ENCODE measurements at places on chromosomes 5 and 9.

GRCh38 chr5:174614500-174615135 lies 109.8 kb upstream of the MSX2 start:
- H3K4me1 ChIP-seq: no peaks in the 10 kb centered on the region
- H3K27ac ChIP-seq: no peak overlapping the region
- no peaks in the 10 kb centered on the region for H3K27me3 ChIP-seq
- no peaks in the 10 kb centered on the region for H3K36me3 ChIP-seq
- H3K4me3 ChIP-seq: no peak overlapping the region

- no peaks in the 10 kb centered on the region for H3K36me3 ChIP-seq
- peaks cover 48% of the 10 kb centered on the region for H3K4me1 ChIP-seq
- H3K27ac ChIP-seq: no peak overlapping the region
- H3K4me3 ChIP-seq: peak overlapping the region; percentile 40
- no peak for DNase-seq
These were observed 65.7 kb upstream of the IL6ST start for GRCh38 chr5:56060276-56061110.

DNA sequence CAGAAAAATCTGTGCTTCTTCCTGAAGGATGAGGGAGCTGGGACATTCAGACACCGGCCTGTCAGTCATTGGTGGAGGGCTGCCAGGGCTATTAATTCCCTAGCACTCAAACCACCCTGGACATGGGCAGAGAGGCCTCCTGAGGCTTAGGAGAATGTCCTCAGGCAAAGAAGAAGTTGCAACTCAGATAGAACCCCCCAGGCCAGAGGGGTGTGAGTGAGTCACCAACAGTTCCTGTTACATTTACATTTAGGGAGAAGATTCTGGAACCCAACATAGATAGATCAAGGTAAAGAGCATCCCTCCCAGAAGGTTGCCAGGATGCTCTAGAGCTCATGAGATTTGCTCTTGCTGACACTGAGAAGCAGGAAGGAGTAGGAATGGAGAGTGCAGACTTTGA lies 29.2 kb upstream of the SYK start:
- no peak overlapping the region for H3K4me3 ChIP-seq
- no peaks in the 10 kb centered on the region for H3K36me3 ChIP-seq
- no peaks in the 10 kb centered on the region for H3K27me3 ChIP-seq
- H3K27ac ChIP-seq: no peak overlapping the region

- H3K4me1 ChIP-seq: no peaks in the 10 kb centered on the region
- no peaks in the 10 kb centered on the region for H3K27me3 ChIP-seq
- H3K27ac ChIP-seq: no peak overlapping the region
- no peak overlapping the region for H3K4me3 ChIP-seq
- no peak for DNase-seq
These were observed 120.7 kb upstream of the OTULINL start for GRCh38 chr5:14460844-14461398.

DNA sequence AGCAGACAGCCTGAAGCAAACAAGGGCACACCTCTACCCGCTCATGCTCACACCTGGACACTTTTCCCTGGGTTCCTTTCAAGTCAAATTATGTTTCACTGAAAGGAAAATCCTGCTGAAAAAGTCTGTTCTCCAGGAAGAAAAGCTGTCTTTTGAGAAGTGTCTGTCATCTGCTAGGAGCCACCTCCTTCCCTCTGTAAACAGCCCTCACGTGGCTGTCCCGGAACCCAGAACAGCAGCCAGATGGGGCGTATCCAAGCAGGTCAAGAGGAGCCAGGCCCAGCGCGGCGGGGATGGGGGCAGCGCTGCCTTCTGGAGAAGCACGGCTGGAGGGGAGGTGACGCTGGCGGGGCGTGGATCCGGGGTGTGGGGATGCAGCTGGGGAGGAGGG lies at the start of gene PNPLA7:
TSS of gene PNPLA7 (minus strand) at position 172 of the 391 bp plus-strand sequence. CDS start 205 bp downstream, outside the sequence.
- peak within 1 kb of the TSS; percentile 51 for H3K27ac ChIP-seq
- H3K27me3 ChIP-seq: no peaks in the 10 kb centered on the region
- DNase-seq: peak; percentile 42
- H3K4me1 ChIP-seq: peaks cover 14% of the 10 kb centered on the region
- peak within 1 kb of the TSS; percentile 55 for H3K4me3 ChIP-seq
- no peaks in the 10 kb centered on the region for H3K36me3 ChIP-seq

GRCh38 chr9:107348836-107349235 lies 65.8 kb downstream of the RAD23B start:
- no peaks in the 10 kb centered on the region for H3K27me3 ChIP-seq
- H3K4me3 ChIP-seq: no peak overlapping the region
- no peaks in the 10 kb centered on the region for H3K36me3 ChIP-seq
- DNase-seq: no peak
- no peak overlapping the region for H3K27ac ChIP-seq

- peak overlapping the region; percentile 52 for H3K27ac ChIP-seq
- peak; percentile 10 for DNase-seq
- H3K36me3 ChIP-seq: no peaks in the 10 kb centered on the region
- peak overlapping the region; percentile 15 for H3K4me3 ChIP-seq
- no peaks in the 10 kb centered on the region for H3K27me3 ChIP-seq
These were observed 107.6 kb upstream of the SPRY4 start for GRCh38 chr5:142432369-142432863.

GRCh38 chr9:89427621-89428221 lies 70.2 kb downstream of the SEMA4D start:
- H3K27me3 ChIP-seq: no peaks in the 10 kb centered on the region
- peaks cover 98% of the 10 kb centered on the region for H3K4me1 ChIP-seq
- H3K4me3 ChIP-seq: peak overlapping the region; percentile 39
- DNase-seq: no peak
- no peak overlapping the region for H3K27ac ChIP-seq
- H3K36me3 ChIP-seq: no peaks in the 10 kb centered on the region

- no peaks in the 10 kb centered on the region for H3K27me3 ChIP-seq
- no peaks in the 10 kb centered on the region for H3K4me1 ChIP-seq
- no peak for DNase-seq
- no peak overlapping the region for H3K4me3 ChIP-seq
- H3K27ac ChIP-seq: no peak overlapping the region
- H3K36me3 ChIP-seq: no peaks in the 10 kb centered on the region
These were observed 148.9 kb downstream of the ENC1 start for GRCh38 chr5:74491586-74491985.

DNA sequence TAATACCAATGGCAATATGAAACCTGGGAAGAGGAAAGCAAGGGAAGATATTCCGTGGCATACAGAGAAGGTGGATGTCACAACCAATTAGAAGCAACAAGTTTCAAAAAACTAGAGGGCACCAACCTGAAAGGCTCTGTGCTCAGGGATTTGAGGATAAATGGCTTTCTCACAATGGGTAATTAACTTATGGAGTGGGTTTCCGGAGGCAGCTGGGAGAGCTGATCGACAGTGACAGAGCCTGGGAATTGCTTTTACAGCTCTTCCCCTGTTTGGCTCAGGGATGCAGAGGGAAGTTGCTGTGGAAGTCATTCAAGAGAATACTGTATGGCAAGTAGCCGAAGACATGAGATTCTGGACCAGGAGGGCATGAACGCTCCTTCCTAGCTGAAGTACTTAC lies 237.0 kb downstream of the KIF4B start:
- H3K27me3 ChIP-seq: no peaks in the 10 kb centered on the region
- no peak overlapping the region for H3K4me3 ChIP-seq
- H3K27ac ChIP-seq: no peak overlapping the region
- no peaks in the 10 kb centered on the region for H3K4me1 ChIP-seq

GRCh38 chr5:38745836-38746732 lies 99.7 kb upstream of the OSMR start:
- no peaks in the 10 kb centered on the region for H3K4me1 ChIP-seq
- no peaks in the 10 kb centered on the region for H3K36me3 ChIP-seq
- no peak overlapping the region for H3K4me3 ChIP-seq
- no peak for DNase-seq
- H3K27ac ChIP-seq: no peak overlapping the region

- H3K27ac ChIP-seq: no peak overlapping the region
- no peaks in the 10 kb centered on the region for H3K27me3 ChIP-seq
- H3K4me1 ChIP-seq: no peaks in the 10 kb centered on the region
- no peak overlapping the region for H3K4me3 ChIP-seq
These were observed 85.8 kb upstream of the ALDH1A1 start for GRCh38 chr9:73038613-73039012.

- no peaks in the 10 kb centered on the region for H3K27me3 ChIP-seq
- H3K4me3 ChIP-seq: no peak overlapping the region
- H3K36me3 ChIP-seq: no peaks in the 10 kb centered on the region
- no peak overlapping the region for H3K27ac ChIP-seq
- no peak for DNase-seq
These were observed 23.7 kb upstream of the FAM120A start for GRCh38 chr9:93427655-93428379.

DNA sequence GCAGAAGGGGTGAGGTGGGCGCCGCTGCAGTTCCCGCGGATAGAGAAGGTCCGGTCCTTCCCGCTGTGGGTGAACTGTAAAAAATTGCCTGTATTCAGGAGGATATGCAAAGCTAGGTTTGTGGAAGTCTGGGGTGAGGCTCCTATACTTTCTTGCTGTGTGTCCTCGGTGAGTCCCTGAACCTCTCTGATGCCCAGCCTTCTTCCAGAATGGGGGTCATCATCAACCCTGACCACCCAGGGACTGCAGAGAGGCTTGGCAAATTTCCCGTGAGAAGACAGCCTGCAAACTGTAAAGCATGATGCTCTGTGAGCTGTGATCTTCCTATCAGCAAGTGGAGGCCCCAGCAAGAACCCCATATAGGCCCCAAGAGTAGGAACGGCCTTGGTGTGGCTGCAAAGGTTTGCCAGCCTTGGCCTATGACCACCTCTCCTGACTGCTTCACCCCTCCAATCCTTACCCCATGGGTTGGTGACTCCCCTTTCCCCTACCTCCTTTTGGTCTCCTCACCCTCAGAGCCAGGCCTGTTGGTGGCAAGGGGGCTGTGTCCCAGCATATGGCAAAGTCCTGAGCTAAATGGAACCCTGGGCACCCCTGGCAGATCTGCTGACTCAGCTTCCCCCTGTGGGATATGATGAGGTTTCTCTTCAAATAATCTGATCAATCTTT lies 760 bp downstream of the ALDH1B1 start:
- no peaks in the 10 kb centered on the region for H3K27me3 ChIP-seq
- H3K4me3 ChIP-seq: peak overlapping the region; percentile 67
- DNase-seq: no peak
- H3K36me3 ChIP-seq: no peaks in the 10 kb centered on the region
- peaks cover 7% of the 10 kb centered on the region for H3K4me1 ChIP-seq

DNA sequence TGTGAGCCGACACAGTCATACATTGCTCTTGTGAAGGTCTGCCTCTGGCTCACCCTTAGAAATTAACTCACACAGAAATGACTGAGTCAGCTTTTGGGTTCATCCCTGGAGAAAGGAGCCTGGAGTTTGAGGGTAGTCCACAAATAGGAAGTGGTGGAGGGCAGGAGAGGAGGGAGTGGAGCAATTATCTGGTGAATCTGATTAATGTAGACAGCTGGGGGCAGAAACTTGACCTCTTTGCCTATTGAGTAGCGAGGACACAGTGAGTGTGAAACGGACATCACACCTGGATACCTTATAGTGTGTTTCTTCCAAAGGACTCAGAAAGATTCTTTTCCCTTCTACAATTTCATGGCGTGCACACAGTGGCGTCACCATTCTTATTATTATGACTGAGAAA lies 48.5 kb upstream of the MSX2 start:
- H3K27me3 ChIP-seq: no peaks in the 10 kb centered on the region
- H3K4me1 ChIP-seq: no peaks in the 10 kb centered on the region
- no peak overlapping the region for H3K27ac ChIP-seq
- no peak for DNase-seq
- H3K4me3 ChIP-seq: no peak overlapping the region

GRCh38 chr5:84862132-84862531 lies 477.5 kb upstream of the EDIL3 start:
- no peak for DNase-seq
- H3K27me3 ChIP-seq: no peaks in the 10 kb centered on the region
- no peaks in the 10 kb centered on the region for H3K36me3 ChIP-seq
- no peaks in the 10 kb centered on the region for H3K4me1 ChIP-seq

- no peak overlapping the region for H3K27ac ChIP-seq
- H3K36me3 ChIP-seq: no peaks in the 10 kb centered on the region
- no peaks in the 10 kb centered on the region for H3K27me3 ChIP-seq
- no peak for DNase-seq
These were observed 78.4 kb downstream of the INSYN2B start for GRCh38 chr5:169901896-169902295.

- no peaks in the 10 kb centered on the region for H3K4me1 ChIP-seq
- DNase-seq: no peak
- no peak overlapping the region for H3K27ac ChIP-seq
- H3K27me3 ChIP-seq: no peaks in the 10 kb centered on the region
These were observed 20.2 kb downstream of the PBX3 start for GRCh38 chr9:125767349-125767748.

DNA sequence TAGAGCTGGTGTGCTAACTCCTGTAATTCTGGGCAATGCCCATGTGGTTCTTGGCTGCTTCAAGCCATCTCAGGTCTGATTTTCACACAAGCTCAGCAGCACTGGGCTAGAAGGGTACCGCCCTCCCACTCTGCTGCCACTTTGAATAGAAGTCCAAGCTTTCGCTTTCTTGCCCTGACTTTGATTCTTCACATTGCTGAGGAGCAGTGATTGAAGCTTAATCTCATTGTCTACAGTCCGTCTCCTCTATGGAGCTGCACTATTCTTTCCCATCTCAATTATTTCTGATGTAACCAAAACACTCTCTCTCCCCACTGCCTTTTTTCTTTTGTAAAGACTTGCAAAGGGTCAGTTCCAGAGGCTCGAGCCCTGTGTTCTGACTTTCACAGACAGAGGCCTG lies 12.9 kb upstream of the RNF183 start:
- H3K27ac ChIP-seq: no peak overlapping the region
- no peaks in the 10 kb centered on the region for H3K4me1 ChIP-seq
- H3K36me3 ChIP-seq: no peaks in the 10 kb centered on the region
- H3K4me3 ChIP-seq: no peak overlapping the region
- DNase-seq: no peak

GRCh38 chr5:151615431-151615830 lies 24.3 kb upstream of the FAT2 start:
- no peaks in the 10 kb centered on the region for H3K36me3 ChIP-seq
- no peak overlapping the region for H3K4me3 ChIP-seq
- no peaks in the 10 kb centered on the region for H3K27me3 ChIP-seq
- no peak for DNase-seq
- no peak overlapping the region for H3K27ac ChIP-seq

- DNase-seq: no peak
- H3K27ac ChIP-seq: no peak overlapping the region
- H3K27me3 ChIP-seq: no peaks in the 10 kb centered on the region
- H3K36me3 ChIP-seq: no peaks in the 10 kb centered on the region
- no peak overlapping the region for H3K4me3 ChIP-seq
These were observed 74.4 kb upstream of the EQTN start for GRCh38 chr9:27371382-27371781.

DNA sequence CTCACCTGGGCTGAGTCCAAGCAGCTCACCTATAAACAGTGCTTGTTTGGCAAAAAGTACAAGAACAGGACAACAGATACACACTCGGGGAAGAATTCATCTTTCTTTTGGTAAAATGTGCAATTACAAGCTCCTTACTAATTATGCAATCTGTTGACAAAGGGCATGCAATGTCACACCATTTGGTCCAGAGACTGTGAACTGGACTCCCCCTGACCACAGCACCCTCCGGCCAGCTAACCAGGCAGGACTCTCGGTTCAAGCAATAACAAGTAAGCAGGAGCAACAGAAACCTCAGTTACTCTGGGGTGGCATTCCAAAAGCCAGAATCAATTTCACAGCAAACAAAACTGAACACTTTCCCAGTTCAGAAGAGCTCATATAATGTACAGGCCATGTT lies 113.8 kb downstream of the GNAQ start:
- no peak for DNase-seq
- no peaks in the 10 kb centered on the region for H3K4me1 ChIP-seq
- H3K27me3 ChIP-seq: no peaks in the 10 kb centered on the region
- H3K36me3 ChIP-seq: peaks cover 9% of the 10 kb centered on the region
- no peak overlapping the region for H3K27ac ChIP-seq

- no peaks in the 10 kb centered on the region for H3K36me3 ChIP-seq
- H3K4me1 ChIP-seq: no peaks in the 10 kb centered on the region
- H3K27ac ChIP-seq: no peak overlapping the region
These were observed 28.1 kb upstream of the SH3PXD2B start for GRCh38 chr5:172482156-172483020.

Measured in CD8-positive, alpha-beta memory T cell (primary cell).